ENCODE measurements at places on chromosomes 11 and 22.
A peak's percentile ranks its signal among the peaks of the same experiment; 100 is the strongest.

- H3K27ac ChIP-seq = no peak overlapping the region
- no peaks in the 10 kb centered on the region for H3K36me3 ChIP-seq
- H3K27me3 ChIP-seq = peaks cover 4% of the 10 kb centered on the region
- H3K4me3 ChIP-seq = no peak overlapping the region
- no peak for DNase-seq
- no peaks in the 10 kb centered on the region for H3K4me1 ChIP-seq
Measured at GRCh38 chr11:35330156-35330889, 89.0 kb downstream of the SLC1A2 start.

DNA sequence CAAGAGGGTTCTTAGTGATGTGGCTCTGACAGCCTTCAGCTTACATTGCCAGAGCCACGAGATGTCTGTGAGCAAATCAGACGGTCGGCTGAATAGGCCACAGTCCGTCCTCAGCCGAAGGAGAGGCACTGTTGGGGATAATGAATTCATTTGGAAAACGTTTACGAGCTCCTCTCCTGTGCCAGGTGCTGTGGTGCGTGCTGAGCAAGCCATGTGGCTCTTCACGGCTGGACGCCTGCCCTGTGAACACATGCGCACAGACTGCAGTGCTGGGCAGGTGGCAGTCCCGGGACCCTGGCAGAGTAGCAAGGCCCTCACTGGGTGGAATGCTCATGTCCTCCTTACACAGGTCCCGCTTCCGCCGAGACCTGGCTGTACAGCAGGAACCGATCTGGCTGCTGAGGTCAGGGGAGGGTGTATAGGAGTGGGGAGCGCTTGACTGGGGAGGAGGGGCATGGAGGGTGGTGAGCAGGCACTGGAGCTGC lies 6.8 kb downstream of the TBC1D22A start:
- peaks cover 8% of the 10 kb centered on the region for H3K36me3 ChIP-seq
- DNase-seq = no peak
- no peaks in the 10 kb centered on the region for H3K27me3 ChIP-seq
- H3K27ac ChIP-seq = no peak overlapping the region

DNA sequence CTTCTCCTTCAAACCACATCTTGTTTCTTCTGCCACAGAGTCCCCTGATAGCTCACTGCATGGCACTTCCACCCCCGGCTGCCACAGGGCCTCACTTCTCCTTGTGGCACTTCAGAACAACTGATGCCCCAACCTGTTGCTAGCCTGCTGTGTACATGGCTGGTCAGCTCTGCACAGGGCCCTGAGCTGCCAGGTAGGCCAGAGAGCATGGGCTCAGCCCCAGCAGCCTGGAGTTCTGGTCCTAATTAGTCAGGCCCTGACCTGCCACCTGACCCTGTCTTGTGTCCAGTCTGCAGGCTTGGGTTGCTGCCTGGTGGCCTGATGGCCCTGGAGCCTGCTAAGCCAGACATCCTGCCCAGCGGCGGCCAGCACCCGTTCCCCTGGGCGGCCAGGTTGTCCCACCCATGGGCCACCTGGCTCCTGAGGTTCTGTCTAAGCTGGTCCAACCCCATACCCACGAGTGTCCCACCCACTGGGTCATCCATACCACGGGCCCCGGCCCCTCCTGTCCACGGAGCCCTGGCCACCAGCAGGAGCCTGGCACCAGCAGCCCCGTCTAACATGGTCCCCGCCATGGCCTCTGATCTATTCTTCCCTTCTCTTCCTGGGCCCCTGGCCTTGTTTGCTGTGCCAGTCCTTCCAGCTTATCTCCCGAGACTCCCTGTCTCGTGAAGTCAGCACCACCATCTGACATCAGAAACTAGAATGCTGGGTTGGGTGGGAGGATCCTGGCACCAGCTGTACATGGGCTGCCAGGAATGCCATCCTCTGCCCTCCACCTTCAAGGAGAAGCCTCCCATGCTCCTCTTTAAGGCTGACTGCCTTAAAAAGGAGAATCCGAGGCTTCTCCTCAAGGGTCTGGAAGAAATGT lies 3.1 kb upstream of the CERK start:
- H3K4me3 ChIP-seq = no peak overlapping the region
- peaks cover 31% of the 10 kb centered on the region for H3K4me1 ChIP-seq
- H3K27me3 ChIP-seq = no peaks in the 10 kb centered on the region
- no peaks in the 10 kb centered on the region for H3K36me3 ChIP-seq
- no peak for DNase-seq

DNA sequence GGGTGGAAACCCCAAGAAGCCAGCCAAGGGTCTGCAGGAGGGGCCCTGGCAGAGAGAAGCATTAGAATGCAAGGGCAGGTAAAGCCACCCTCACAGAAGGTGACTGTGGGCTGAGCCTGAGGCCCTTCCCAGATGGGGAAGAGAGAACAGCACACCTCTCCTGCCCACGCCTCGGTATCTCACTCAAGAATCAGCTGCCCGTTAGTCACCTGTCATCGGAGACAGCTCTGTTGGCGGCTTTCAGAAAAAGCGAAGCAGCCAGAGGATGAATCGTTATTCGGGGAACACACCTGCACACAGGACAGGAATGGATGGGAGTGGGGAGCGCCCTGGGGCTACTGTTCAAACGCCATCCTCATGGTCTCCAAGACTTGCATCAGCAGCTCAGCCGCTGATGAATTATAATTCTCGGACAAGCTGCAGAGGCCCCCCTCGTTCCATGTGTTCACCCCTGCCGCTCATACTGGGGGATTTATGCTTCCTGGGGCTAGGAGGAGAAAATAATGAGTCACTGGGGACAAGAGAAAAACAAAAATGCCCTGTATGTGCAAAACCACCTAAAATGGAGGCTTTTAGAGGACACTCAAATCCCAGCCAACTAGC lies 21.6 kb upstream of the TMA7B start:
- H3K36me3 ChIP-seq = no peaks in the 10 kb centered on the region
- DNase-seq = no peak
- H3K27ac ChIP-seq = peak overlapping the region; percentile 52
- peaks cover 58% of the 10 kb centered on the region for H3K4me1 ChIP-seq
- H3K4me3 ChIP-seq = no peak overlapping the region

- H3K36me3 ChIP-seq = no peaks in the 10 kb centered on the region
- no peak overlapping the region for H3K4me3 ChIP-seq
- H3K4me1 ChIP-seq = peaks cover 8% of the 10 kb centered on the region
- no peaks in the 10 kb centered on the region for H3K27me3 ChIP-seq
- no peak overlapping the region for H3K27ac ChIP-seq
Measured at GRCh38 chr22:29702931-29703501, 16.8 kb upstream of the CABP7 start.
